CMK (cell line): ENCODE measurements at places on chromosomes 5 and 9.

GRCh38 chr9:134179595-134179917, 15.2 kb upstream of the RNU6ATAC start:
- no peak for DNase-seq

GRCh38 chr5:157245476-157245875, 20.4 kb upstream of the CYFIP2 start:
- no peak for DNase-seq

- DNase-seq: no peak
Observed at GRCh38 chr9:97518909-97519307, 17.4 kb downstream of the TMOD1 start.

- no peak for DNase-seq
Observed at GRCh38 chr9:111429175-111429574, 55.0 kb downstream of the ECPAS start.

- DNase-seq: no peak
Observed at GRCh38 chr5:107674655-107675054, 3.9 kb upstream of the EFNA5 start.

- no peak for DNase-seq
Observed at GRCh38 chr5:174916227-174916626, 191.8 kb downstream of the MSX2 start.

DNA sequence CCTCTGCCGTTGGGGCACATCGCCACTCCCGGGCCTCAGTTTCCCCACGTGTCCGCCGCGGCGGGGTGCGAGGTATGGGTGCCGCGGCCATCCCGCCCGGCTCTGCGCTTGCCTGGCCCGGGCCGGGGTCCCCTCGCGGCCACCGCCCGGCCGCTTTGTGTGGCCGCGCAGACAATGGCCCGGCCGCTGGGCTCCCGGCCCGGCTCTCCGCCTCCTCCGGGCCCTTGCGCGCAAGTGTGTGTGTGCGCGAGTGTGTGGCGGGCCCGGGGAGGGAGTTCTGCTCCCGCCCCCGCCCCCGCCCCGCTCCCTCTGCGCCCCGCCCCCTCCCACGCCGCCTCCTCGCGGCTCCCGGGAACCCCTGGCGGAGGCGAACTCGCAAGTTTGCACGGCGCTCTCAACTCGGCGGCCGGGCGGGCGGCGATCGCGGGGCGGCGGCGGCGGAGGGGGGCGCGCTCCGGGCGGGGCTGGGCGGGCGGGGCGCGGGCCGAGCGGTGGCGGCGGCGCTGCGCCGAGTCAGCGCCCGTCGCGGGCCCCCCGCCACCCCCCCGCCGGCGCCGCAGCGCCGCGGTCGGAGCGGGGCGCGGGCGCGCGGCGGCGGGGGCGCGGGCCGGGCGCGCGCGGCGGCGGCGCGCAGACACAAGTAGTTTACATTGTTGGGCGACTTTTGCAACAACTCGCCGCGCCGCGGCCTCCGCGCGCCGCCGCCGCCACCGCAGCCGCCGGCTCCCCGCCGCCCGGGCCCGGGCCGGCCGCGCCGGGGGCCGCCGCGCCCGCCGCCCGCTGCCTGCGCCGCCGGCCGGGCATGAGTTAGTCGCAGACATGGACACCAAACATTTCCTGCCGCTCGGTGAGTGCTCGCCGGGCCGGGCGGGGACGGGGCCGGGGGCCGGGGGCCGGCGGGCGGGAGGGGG, at the start of gene RXRA:
Gene RXRA, plus strand, starts transcription at position 643 of the 911 bp plus-strand sequence. Its CDS starts 177 bp downstream, at position 820.
- DNase-seq: peak; percentile 52

DNA sequence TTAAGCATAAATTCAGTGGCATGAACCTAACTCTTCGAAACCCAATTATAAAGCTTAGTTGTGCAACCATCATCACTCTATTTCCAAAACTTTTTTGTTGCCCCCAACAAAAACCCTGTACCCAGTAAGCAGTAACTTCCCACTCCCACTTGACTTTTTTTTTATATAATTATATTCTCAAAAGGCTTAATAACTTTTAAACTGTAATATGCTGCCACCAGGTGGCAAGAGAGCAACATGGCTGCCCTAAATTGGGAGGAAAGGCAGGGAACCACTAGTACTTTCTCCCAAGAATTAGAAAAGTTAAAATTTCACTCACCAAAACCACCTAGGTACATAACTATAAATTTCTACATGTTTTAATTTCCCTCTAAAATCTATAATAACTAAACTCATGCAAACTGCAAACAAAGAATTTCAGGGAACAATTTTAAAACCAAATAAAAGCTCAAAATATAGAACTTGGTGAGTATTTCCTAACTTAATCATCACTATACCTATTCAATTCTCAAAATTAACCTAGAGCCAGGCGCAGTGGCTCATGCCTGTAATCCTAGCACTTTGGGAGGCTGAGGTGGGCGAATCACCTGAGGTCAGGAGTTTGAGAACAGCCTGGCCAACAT, 50.2 kb upstream of the RNF38 start:
- no peak for DNase-seq

GRCh38 chr9:119412399-119412798, 43.2 kb upstream of the BRINP1 start:
- DNase-seq: no peak

DNA sequence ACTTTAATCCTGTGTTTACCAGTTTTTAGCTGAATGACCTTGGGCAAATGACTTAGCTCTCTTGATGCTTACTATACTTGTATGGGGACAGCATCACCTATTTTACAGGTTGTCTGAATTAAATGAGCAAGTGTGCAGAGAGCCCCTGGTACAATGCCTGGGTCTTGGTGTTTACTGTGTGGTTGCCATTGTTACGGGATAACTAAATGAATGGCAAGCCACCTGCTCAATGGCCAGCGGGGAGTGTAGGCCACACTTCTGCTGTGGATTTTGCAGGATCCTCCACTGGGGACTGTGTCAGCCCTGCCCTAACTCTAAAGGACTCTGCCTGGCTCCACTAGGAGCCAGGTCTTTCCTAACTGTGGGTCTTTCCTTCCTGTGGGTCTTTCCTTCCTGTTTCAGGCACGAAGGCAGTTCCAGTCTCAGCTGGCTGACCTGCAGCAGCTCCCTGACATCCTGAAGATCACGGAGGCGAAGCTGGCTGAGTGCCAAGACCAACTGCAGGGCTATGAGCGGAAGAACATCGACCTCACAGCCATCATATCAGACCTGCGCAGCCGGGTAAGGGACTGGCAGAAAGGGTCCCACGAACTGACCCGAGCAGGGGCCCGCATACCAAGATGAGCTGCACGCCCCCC, 10.3 kb upstream of the GLE1 start:
- DNase-seq: peak; percentile 98

GRCh38 chr5:142984011-142984410, 213.8 kb downstream of the ARHGAP26 start:
- DNase-seq: no peak

- no peak for DNase-seq
Observed at GRCh38 chr9:80156756-80157472, 585.1 kb downstream of the TLE4 start.

DNA sequence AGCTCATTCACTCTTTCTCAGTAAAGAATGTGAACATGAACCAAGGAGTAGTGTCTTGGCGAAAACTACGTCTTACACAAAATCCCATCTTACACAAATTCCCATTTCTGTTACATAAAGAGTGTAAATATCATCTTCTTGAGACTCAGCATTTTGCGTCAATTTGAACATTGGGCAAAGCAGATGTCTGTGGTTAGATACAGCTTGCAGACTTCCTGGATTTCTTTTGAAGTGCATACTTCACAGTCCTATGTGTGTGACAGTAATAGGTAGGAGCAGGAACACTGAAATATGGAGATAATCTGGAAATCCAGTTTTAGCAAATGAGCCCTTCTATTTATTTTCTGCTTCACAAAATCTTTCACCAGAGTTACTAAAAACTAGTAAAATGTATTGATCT, 58.8 kb downstream of the C6 start:
- DNase-seq: no peak

- no peak for DNase-seq
Observed at GRCh38 chr9:91896097-91896496, 53.9 kb downstream of the ROR2 start.

- no peak for DNase-seq
Observed at GRCh38 chr9:83062651-83063527, at the start of gene RASEF. Gene RASEF (minus strand): TSS chr9:83063142. CDS start chr9:83062867, 275 bp downstream.

GRCh38 chr5:176846335-176847140, 36.2 kb downstream of the UNC5A start:
- no peak for DNase-seq

DNA sequence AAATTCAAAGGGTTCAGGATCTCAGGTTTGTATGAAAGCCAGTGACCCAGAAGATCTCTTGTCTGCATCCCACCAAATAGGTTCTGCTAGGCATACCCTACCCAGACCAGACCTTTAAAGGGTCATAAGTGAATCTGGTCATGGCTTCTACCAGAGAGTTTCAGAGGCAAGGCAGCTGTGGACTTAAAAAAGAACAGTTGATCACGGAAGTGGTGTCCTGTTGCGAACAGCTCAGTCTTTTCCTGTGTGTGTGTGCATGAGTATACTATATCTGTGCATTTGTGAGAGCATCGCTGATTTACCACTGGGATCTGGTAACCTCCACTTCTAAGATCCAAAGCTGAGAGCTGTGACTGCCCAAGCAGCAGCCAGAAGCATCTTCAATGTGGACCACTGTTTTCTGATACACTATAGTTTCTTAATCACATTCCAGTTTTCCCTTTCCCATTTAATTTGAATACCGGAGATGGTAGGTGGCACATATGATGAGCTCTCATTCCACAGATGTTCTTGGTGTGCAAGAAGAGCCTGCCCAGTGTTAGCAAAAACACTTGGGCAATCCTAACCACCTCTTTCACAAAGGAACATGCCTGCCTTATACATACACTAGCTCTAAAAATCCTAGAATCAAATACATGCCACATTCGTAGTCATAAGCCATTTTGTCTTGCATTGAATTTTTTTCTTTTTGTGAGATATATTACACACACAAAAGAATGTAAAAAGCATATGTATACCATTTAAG, 36.2 kb upstream of the OR2S2 start:
- no peak for DNase-seq
